ENCODE measurements at places on chromosomes 1 and 21. TPM values are rescaled to one million over a fixed set of nuclear protein-coding genes. Genes with fewer than 3 reads are reported as not detected.

RYR2 gene
- 9.5 TPM for total RNA-seq

TRIM33 gene
- 63.7 TPM for total RNA-seq

MRPS21 gene
- total RNA-seq: 43.5 TPM

SERTAD4 gene
- 1.1 TPM for total RNA-seq

OR2AK2 gene
- 0.74 TPM for total RNA-seq

LAMB3 gene
- total RNA-seq: 2.0 TPM

- H3K4me1 ChIP-seq: no peaks in the 10 kb centered on the region
- no peak overlapping the region for H3K4me3 ChIP-seq
- no peaks in the 10 kb centered on the region for H3K27me3 ChIP-seq
- H3K27ac ChIP-seq: no peak overlapping the region
- DNase-seq: no peak
These were observed 63.7 kb downstream of the ST6GALNAC3 start for GRCh38 chr1:76138217-76138616.

DNA sequence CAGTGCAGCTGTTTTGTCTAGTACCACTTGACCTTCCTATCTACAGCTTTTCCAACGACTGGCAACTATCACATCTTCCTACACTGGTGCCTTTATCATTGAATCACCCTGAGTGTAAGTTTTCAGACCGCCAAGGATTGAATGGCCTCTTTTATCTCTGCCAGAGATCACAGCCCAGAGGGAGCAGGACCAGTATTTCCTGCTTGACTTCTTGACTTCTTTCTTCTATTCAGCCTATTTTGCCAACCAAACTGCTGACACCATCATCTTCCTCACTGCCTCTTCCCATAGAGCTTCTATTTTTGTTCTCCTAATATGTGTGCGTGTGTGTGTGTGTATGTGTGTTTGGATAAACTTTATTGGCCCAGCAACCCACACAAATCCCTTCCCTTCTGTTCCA, 53.8 kb downstream of the SERBP1 start:
- DNase-seq: no peak
- H3K27ac ChIP-seq: no peak overlapping the region
- H3K27me3 ChIP-seq: no peaks in the 10 kb centered on the region
- no peaks in the 10 kb centered on the region for H3K4me1 ChIP-seq

GRCh38 chr1:37915476-37916093, 31.3 kb downstream of the INPP5B start:
- no peaks in the 10 kb centered on the region for H3K27me3 ChIP-seq
- DNase-seq: no peak
- H3K4me3 ChIP-seq: no peak overlapping the region
- peaks cover 10% of the 10 kb centered on the region for H3K4me1 ChIP-seq

GRCh38 chr1:12748778-12749355, 2.9 kb downstream of the CFAP107 start:
- no peak for DNase-seq
- no peaks in the 10 kb centered on the region for H3K36me3 ChIP-seq
- H3K27me3 ChIP-seq: no peaks in the 10 kb centered on the region
- no peaks in the 10 kb centered on the region for H3K4me1 ChIP-seq
- no peak overlapping the region for H3K27ac ChIP-seq

DNA sequence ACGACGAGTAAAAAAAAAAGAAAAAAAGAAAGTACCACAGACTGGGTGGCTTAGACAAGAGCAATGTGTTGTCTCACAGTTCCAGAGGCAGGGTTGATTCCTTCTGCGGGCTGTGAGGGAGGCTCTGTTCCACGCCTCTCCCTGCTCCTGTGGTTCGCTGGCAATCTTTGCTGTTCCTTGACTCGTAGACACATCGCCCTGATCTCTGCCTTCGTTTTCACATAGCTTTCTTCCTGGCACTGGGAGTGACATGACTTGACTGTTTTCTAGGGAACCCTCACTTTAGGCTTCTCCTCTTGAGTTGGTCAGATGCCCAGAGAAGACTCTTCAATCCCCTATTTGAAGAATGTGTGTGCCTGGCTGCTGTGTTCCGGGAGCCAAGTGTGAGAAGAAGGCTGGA, 133.6 kb downstream of the TM2D1 start:
- no peaks in the 10 kb centered on the region for H3K4me1 ChIP-seq
- H3K27ac ChIP-seq: no peak overlapping the region
- DNase-seq: peak; percentile 20
- no peak overlapping the region for H3K4me3 ChIP-seq
- H3K27me3 ChIP-seq: no peaks in the 10 kb centered on the region
- no peaks in the 10 kb centered on the region for H3K36me3 ChIP-seq

DNA sequence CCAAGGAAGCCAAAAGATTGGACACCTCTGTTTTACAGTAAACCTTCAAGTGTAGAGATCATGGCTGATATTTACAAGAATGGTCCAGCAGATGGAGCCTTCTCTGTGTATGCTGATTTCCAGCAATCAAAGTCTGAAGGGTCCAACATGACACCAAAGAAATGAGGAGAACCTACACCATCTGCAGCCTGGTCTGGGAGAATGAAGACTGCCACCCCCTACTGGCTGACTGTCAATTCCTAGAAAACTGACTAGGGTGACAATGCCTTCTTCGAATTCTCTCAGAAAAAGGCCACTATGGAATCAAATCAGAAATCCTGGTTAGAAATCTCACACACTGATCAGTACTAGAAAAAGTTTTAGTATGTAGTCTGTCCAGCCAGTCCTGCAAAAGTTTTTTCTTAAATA, 83.3 kb downstream of the CDC42BPA start:
- peak; percentile 33 for DNase-seq
- H3K36me3 ChIP-seq: no peaks in the 10 kb centered on the region
- no peaks in the 10 kb centered on the region for H3K27me3 ChIP-seq
- H3K4me1 ChIP-seq: no peaks in the 10 kb centered on the region
- no peak overlapping the region for H3K4me3 ChIP-seq
- no peak overlapping the region for H3K27ac ChIP-seq

- H3K27me3 ChIP-seq: no peaks in the 10 kb centered on the region
- H3K4me1 ChIP-seq: peaks cover 7% of the 10 kb centered on the region
- no peaks in the 10 kb centered on the region for H3K36me3 ChIP-seq
- no peak for DNase-seq
- no peak overlapping the region for H3K4me3 ChIP-seq
These were observed 61.3 kb upstream of the SDC3 start for GRCh38 chr1:30969903-30970302.

DNA sequence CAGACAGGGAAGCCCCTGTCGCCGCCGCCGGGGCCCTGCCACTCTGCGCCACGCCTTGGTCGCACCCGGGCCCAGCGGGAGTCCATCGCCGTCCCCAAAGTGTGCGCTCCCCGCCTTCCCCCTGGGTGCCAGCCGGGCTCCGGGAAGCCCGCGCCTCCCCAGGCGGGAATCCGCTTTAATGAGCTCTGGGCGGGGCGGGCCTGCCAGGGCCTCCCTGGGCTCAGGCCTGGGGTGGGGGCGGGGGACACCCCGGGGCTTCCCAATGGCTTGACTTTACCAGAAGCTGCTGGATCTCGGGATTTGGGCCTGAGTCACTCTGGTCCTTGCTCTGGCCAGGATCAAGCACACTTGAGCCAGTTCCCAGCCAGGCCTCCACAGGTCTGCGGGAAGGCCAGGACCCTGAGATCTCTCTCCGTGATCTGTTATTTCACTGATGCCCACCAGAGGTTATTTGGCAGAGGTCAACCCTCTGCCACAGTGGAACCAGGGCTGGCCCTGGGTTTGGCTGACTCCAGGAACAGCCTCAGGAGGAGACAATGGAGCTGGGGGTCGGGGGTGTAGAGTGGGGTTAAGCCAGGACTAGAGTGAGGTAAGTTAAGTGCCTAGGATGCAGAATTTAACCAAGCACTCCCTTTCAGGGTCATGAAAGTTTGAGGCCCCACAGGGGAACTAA, 178.4 kb upstream of the EDN2 start:
- H3K27ac ChIP-seq: peak overlapping the region; percentile 31
- no peaks in the 10 kb centered on the region for H3K27me3 ChIP-seq
- peak overlapping the region; percentile 55 for H3K4me3 ChIP-seq
- peak; percentile 37 for DNase-seq
- H3K4me1 ChIP-seq: peaks cover 14% of the 10 kb centered on the region

- no peaks in the 10 kb centered on the region for H3K36me3 ChIP-seq
- H3K27ac ChIP-seq: no peak overlapping the region
- DNase-seq: no peak
- H3K4me1 ChIP-seq: no peaks in the 10 kb centered on the region
- H3K27me3 ChIP-seq: no peaks in the 10 kb centered on the region
These were observed 86.3 kb downstream of the GLIS1 start for GRCh38 chr1:53652441-53653199.

- H3K27me3 ChIP-seq: no peaks in the 10 kb centered on the region
- H3K4me1 ChIP-seq: peaks cover 21% of the 10 kb centered on the region
- H3K27ac ChIP-seq: no peak overlapping the region
These were observed 195.2 kb upstream of the JUN start for GRCh38 chr1:58979086-58979485.

DNA sequence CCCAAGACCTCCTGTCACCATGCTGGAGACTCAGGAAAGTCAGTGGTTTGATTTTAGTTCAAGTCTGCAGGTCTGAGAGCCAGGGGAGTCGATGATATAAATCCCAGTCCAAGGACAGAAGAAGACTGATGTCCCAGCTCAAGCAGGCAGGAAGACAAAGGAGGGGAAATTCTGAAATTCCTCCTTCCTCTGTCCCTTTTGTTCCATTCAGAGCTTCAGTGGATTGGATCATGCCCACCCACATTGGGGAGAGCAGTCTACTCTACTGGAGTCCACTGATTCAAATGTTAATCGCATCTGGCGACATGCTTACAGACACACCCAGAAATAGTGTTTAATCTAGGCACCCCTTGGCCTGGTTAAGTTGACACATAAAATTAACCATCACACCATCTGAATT, 7.2 kb upstream of the ADAMTS1 start:
- no peaks in the 10 kb centered on the region for H3K4me1 ChIP-seq
- H3K27ac ChIP-seq: no peak overlapping the region
- no peaks in the 10 kb centered on the region for H3K36me3 ChIP-seq

DNA sequence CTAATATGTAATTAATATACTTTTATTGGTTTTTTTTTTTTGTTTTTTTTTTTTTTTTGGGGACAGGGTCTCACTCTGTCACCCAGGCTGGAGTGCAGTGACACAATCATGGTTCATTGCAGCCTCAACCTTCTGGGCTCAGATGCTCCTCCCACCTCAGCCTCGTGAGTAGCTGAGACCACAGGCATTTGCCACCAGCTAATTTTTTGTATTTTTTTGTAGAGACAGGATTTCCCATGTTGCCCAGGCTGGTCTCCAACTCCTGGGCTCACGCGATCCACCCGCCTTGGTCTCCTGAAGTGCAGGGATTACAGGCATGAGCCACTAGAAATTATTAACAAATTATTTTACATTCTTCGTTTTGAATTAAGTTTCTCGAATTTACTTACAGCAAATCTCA, 16.8 kb upstream of the POGZ start:
- DNase-seq: no peak
- H3K36me3 ChIP-seq: no peaks in the 10 kb centered on the region
- no peak overlapping the region for H3K27ac ChIP-seq
- peaks cover 7% of the 10 kb centered on the region for H3K4me1 ChIP-seq

GRCh38 chr1:44417351-44418021, 12.4 kb downstream of the RNF220 start:
- no peaks in the 10 kb centered on the region for H3K4me1 ChIP-seq
- DNase-seq: peak; percentile 45
- peaks cover 3% of the 10 kb centered on the region for H3K27me3 ChIP-seq
- H3K4me3 ChIP-seq: peak overlapping the region; percentile 23

GRCh38 chr1:86965012-86965826, 50.8 kb downstream of the HS2ST1 start:
- no peaks in the 10 kb centered on the region for H3K36me3 ChIP-seq
- H3K4me1 ChIP-seq: no peaks in the 10 kb centered on the region
- DNase-seq: no peak
- no peak overlapping the region for H3K4me3 ChIP-seq
- no peak overlapping the region for H3K27ac ChIP-seq
- H3K27me3 ChIP-seq: no peaks in the 10 kb centered on the region

- DNase-seq: no peak
- no peak overlapping the region for H3K27ac ChIP-seq
- H3K36me3 ChIP-seq: no peaks in the 10 kb centered on the region
- no peak overlapping the region for H3K4me3 ChIP-seq
- H3K4me1 ChIP-seq: peaks cover 1% of the 10 kb centered on the region
These were observed 6.3 kb upstream of the ZBTB21 start for GRCh38 chr21:42016364-42016985.

DNA sequence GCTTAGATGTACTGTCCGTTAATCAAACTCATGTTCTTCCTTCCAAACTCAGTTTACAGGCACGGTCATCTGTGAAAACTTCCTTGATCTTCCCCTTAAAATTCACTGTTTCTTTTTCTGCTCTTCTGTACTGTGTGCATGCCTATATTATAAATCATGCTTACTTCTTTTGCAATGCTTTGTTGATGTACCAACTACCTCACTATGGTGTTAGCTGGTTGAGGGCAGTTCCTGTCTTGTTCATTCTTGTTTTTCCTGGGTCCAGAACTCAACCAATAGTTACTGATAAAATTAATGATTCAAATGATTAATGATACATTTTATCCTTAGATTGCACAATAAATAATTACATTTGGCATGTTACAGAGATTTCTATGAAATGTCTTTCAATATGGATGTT, 163.8 kb downstream of the CHRM3 start:
- no peak for DNase-seq
- H3K36me3 ChIP-seq: no peaks in the 10 kb centered on the region
- H3K27ac ChIP-seq: no peak overlapping the region
- H3K4me3 ChIP-seq: no peak overlapping the region
- H3K27me3 ChIP-seq: no peaks in the 10 kb centered on the region

GRCh38 chr1:215704089-215704860, 137.2 kb downstream of the KCTD3 start:
- no peaks in the 10 kb centered on the region for H3K27me3 ChIP-seq
- no peak overlapping the region for H3K27ac ChIP-seq
- H3K36me3 ChIP-seq: no peaks in the 10 kb centered on the region

- H3K27ac ChIP-seq: no peak overlapping the region
- H3K27me3 ChIP-seq: no peaks in the 10 kb centered on the region
- H3K4me3 ChIP-seq: no peak overlapping the region
- H3K4me1 ChIP-seq: peaks cover 10% of the 10 kb centered on the region
- DNase-seq: no peak
These were observed 22.0 kb downstream of the SUCO start for GRCh38 chr1:172554915-172555314.

GRCh38 chr1:94798462-94798861, 21.7 kb upstream of the SLC44A3 start:
- DNase-seq: no peak
- H3K27ac ChIP-seq: peak overlapping the region; percentile 2
- peaks cover 31% of the 10 kb centered on the region for H3K4me1 ChIP-seq

DNA sequence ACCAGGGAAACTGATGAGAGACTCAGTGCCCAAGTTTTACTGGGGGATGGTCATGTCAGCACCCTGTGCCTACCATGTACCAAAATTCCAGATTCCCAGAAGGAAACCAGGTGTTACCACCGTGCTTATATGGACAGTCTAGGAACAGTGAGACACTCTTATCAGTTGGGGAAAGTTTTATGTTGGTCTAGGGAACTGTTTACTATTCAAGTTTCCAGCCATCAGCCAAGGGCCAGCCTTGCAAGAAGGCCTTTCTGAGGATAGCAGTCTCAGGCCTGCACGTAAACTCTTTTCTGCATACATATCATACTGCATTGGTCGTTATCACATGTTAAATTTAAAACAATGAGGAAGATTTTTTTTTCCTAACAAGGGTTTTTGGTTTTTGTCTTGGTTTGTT, 12.6 kb downstream of the TMEM269 start:
- H3K27me3 ChIP-seq: no peaks in the 10 kb centered on the region
- peaks cover 5% of the 10 kb centered on the region for H3K4me1 ChIP-seq
- H3K27ac ChIP-seq: no peak overlapping the region
- no peak overlapping the region for H3K4me3 ChIP-seq
- no peaks in the 10 kb centered on the region for H3K36me3 ChIP-seq
- no peak for DNase-seq
